ENCODE measurements at places on chromosomes 1 and 21. TPM values are rescaled to one million over a fixed set of nuclear protein-coding genes. Genes with fewer than 3 reads are reported as not detected.

DNA sequence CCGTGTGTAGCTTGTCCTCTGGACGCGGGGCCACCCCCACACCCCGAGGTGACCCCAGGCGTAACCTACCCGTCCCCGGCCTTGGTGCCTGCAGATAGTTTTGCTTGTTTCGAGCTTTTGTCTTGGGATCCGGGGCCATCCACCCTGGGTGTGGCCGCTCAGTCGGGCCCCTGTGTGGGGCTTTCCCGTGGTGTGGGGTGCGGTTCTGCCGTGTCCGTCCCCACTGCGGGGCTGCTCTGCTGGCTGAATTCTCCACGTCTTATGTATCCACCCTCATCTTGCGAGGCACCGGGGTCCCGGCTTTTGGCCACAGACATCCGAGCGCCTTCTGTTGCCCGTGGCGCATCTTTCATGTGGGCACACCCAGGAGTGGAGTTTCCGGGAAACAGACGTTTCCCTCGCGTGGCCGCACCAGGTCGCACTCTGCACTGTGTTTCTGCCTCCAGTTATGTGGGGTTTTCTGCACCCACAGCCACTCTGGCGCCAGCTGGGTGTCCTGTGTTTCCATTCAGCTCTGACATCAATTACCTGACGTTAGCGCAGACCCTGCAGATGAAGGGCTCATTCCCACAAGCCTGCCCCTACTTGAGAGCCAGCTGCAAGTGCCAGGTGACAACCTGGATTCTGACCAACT, 64.9 kb downstream of the PRKCZ start:
- peak; percentile 6 for DNase-seq

DNA sequence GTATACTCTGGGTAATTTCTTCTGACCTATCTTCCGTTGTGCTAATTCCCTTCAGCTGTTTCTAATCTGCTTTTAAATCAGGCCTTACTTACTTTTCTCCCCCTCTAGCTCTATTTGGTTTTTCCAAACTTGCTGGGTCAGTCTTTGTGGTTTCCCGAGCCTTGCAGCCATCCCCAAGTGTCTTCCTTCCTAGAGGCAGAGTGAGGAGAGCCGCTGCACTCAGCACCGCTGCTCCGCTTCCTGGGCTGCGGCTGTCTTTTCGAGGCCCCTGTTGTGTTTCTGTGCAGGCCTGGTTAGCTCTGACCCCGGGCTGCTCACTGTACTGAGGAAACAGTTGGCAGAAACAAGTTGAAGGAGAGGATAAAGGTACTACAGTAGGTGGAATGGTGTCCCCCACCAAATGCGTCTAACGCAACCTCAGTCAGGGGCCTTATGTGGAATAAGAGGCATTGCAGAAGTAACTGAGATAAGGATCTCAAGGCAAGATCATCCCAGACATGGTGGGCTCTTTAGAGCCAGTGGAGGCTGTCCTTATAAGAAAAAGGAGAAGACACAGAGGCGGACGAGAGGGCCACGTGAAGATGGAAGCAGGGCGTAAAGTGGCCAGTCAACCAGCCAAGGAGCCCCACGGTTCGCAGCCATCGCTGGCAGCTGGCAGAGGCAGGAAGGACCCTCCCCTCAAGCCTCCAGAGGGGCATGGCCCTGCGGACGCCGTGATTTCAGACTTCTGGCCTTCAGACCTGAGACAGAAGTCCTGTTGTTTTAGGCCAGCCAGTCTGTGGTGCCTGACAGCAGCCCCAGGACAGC, 10.5 kb downstream of the WNT9A start:
- DNase-seq: no peak

DNA sequence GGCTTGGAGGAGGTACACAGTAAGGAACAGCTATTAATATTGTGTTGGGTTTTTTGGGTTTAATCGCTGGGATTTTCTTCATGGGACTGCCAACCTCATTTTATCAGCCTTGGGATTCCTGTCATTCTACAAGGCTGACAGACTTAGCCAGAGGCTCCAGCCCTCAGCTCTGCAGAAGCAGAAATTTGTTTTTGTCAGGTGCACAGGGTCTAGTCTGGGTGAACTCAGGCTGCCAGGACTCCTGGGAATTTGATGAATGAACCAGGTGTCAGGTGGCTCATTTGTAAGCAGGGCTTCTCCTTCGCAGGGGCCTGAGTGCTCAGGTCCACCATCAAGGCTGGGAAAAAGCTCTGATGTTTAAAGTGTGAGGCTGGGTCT, 11.5 kb upstream of the ZNF362 start:
- no peak for DNase-seq

DNA sequence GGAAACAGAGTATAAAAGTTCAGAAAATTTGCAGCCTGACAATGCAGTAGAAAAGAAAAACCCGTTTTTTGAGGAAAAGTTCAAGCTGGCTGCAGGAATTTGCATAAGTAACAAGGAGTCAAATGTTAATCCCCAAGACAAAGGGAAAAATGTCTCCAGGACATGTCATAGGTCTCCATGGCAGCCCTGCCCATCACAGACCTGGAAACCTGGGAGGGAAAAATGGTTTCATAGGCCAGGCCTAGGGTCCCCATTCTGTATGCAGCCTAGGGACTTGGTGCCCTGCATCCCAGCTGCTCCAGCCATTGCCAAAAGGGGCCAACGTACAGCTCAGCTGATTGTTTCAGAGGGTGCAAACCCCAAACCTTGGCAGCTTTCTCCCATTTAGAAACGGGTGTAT, 3.6 kb upstream of the KCNT2 start:
- DNase-seq: no peak

- DNase-seq: no peak
Measured at GRCh38 chr1:24903955-24904730, 25.9 kb downstream of the RUNX3 start.

GRCh38 chr1:70847013-70847412, 200.6 kb downstream of the PTGER3 start:
- DNase-seq: no peak

TRIM63 gene
- 231 TPM for total RNA-seq

ADAMTSL4 gene
- 32.8 TPM for total RNA-seq

DNA sequence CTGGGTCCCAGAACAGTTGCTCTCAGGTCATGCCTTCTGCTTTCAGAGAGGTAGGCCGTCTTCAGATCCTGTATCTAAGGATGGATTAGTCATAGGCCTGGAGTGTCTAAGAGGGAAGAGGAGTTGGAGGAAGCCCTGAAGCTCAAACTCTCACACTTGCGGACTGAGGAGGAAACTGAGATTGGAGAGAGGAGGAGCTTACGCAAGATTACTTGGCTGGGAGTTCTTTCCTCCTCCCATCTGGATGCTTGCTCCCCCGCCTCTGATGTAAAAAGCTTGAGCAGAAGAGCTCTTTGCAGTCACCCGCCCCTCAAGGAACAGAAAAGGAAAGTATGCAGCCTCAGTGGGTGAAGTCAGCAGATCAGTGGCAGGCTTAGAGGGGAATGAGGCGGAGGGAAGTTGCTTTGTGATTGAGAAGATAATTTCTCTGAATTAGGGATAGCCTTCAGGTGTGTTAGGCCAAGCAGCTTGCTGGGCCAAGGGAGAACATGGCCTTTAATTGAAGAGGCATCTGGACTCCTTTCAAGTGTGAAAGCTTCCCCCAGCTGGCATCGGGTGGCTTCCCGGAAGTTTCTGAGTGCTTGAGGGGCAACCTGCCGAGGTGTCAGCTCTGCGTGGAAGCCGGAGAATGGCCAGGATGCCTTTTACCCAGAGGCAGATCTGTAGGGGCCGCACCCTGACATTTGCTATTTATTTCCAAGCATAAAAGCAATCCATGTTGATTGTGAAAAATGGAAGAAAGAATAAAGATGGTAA, 6.6 kb downstream of the ADORA1 start:
- DNase-seq: no peak

DNA sequence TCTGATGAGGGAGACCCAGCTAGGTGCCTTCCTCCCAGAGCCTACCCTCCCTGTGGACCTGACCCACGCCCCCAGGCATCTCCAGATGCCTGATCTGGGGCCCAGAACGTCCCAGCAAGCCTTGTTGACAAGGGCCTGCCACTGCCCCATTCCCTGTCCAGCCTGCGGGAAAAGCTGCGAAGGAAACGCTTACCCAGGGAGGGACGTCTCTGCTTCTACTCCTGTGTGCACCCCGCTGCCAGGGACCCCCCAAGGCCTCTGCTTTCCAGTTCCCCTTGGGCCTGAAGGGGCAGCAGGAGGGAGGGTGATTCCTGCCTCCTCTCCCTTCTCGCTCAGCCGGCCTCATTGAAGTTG, 11.6 kb upstream of the CLSTN1 start:
- DNase-seq: no peak

GRCh38 chr21:18161841-18162240, 82.8 kb upstream of the CHODL start:
- no peak for DNase-seq

- no peak for DNase-seq
Measured at GRCh38 chr1:203126151-203126865, 1.2 kb upstream of the ADORA1 start.

DNA sequence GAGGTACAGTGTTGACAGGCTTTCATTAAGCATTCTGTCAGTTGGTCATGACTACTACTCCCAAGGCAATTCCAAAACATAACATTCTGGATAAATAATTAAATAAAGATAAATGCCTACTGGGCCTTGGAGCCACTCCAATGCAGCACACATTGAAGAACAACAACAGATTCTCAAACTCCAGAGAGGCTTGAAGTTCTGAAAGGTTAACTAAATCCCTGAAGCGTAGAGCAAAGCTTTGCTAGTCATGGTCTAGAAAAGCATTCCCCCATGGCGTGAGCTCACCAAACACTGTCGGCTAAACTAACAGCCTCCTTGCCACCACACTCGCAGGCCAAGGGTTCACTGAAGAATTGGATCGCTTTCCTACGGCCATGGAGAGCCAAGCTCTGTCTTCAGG, 268.0 kb downstream of the ATG4C start:
- DNase-seq: no peak

- DNase-seq: no peak
Measured at GRCh38 chr1:115729756-115730155, 38.8 kb downstream of the CASQ2 start.

- DNase-seq: no peak
Measured at GRCh38 chr1:174397261-174397660, 50.5 kb upstream of the GPR52 start.

SLC2A5 gene
- total RNA-seq: 7.0 TPM

- DNase-seq: no peak
Measured at GRCh38 chr21:19343711-19344110, 940.1 kb upstream of the TMPRSS15 start.

GRCh38 chr1:100834777-100835660, 59.6 kb downstream of the EXTL2 start:
- DNase-seq: no peak

DNA sequence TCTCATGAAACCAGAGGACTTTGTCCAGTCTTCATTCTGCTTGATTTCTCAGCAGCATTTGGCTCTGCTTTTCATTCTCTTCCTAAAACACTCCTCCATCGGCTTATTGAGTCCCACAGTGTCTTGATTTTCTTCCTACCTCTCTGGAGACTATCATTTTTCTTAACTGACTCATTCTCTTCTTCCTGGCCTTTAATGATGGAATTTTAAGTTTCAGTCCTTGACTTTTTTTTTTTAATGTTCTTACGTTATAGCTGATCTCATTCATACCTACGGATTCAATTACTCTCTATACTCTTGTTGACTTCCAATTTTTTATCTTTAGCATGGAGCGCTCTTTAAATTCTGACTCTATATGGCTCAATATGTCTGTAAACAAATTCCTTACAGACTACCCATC, 111.1 kb downstream of the NEK7 start:
- no peak for DNase-seq
